SHP77 treated with DMSO at 0.1 percent for 48 hours (cell line): ENCODE measurements at places on chromosomes 7 and 10.
A peak's percentile ranks its signal among the peaks of the same experiment; 100 is the strongest.

DNA sequence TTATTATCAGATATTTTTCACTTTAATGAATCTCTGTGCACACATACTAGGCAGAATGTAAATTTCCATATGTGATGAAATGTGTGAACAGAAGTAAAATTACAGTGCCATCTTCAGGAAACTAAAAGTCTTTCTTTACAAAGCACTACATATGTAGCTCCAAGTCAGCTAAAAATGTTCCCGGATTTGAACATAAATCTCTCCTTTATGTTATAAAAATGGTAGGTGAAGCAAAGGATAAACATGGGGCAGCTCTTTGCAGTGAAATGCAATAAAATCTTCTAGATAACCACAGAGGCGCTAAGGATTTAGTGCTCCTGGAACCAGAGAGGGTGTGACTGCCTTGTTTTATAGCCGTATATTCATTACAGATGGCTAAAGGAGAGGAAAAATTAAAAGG is 104.9 kb upstream of the C7orf33 start:
- no peak for DNase-seq

GRCh38 chr10:16441173-16441840 is 4.5 kb downstream of the PTER start:
- DNase-seq = no peak

DNA sequence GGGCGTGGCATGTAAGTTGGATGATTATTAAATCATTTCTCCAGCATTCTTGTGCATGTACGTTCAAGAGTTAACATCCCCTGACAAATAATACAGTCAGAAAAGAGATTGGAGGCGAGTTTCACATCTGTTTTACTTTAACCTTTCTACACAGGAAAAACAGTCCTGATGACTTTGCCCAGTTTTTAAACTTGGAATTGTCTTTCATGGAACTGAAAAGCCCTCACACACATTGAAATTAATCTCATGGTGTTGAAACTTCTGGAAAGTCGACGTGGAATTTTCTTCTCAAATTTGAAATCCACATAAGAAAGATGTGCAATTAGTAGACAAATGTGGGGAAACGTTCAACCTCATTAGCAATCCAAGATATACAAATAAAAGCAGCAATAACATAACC is 31.2 kb upstream of the ZNF438 start:
- DNase-seq = no peak

DNA sequence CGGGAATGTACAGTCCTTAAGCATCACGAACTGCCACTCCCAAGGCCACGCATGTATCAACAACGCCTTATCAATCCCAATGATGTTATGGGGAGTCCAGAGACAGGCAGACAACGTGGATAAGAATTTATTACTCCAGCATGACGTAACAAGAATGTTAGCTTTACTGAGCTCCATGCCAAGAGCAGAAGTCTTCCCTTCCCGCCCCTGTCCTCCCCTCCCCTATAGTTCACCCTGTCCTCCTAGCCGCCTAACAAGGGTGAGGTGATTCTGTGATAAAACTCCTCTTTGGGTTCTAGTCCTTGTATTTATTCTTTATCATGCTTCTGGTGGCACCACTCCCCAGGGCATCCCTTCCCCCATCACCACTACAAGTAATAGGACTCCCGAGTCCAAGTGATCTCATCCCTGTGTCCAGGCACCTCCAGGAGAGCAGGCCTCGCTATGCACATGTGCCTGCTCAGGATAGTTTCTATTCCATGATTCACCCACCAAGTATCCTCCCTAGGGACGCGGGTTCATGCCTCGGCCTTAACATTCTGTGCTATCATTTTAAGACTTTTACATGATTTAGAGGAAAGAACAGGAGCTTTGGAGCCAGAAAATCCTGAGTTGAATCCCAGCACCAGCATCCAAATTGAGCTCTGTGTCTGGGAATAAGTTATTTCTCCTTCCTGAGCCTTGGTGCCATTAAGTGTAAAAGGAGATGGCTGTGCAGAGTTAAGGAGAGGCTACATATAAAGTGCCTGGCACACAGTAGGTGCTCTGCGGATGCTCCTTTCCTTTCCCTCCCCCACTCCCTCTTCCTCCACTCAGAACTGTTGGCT is 15.4 kb downstream of the GSDME start:
- DNase-seq = no peak

DNA sequence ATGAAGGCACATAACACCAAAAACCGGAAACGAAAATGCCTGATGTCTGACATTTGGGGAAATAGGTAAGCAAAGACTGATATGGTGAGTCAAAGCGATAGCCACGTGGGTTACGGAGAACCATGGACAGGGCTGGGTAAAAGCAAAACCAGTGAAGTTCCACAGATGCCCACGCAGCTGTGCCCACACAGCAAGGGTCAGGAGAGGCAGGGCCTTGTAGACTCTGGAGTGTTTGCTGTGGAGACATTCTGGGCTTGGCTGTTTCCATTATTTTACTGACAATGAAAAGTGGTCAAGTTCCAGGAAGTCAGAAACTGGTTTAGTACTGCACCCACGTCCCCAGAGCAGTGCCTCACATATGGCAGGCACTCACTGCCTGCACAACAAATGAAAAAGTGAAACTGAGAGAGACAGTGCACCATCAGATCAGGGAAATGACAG is 148.7 kb downstream of the ZMYND11 start:
- no peak for DNase-seq

GRCh38 chr10:71840958-71841335 is 10.1 kb downstream of the PSAP start:
- DNase-seq = no peak

DNA sequence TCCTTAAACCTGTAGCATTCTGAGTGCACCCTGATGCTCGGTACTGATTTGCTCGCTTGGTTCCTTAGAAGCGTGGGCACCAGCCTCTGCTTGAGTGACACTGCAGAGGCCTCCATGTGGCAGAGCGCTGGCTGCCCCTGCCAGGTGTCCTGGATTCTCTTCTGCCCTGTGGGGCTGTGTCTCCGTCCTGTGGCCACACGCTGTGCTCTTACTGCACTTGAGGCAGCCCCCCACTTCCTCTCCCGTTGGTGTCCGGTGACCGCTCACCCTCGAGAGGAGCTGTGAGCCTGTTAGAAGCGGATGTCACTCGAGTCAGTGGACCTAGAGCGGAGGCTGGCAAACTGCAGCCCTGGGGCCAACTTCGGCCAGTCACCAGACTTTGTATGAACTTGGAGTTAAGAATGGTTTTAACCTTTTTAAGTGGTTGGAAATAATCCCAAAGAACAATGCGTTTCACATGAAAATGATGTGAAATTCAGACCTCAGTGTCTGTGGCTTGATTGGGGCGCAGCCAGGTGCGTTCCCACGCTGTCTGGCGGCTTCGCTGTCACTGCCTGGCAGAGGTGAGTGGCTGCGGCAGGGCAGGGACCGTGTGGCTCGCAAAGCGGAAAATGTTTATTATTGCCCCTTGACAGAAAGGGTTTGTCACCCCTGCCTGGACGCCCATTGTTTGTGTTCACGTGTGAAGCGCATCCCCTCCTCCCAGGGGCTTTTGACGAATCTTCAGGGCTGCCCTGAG is 114.6 kb downstream of the CYTH3 start:
- no peak for DNase-seq

DNA sequence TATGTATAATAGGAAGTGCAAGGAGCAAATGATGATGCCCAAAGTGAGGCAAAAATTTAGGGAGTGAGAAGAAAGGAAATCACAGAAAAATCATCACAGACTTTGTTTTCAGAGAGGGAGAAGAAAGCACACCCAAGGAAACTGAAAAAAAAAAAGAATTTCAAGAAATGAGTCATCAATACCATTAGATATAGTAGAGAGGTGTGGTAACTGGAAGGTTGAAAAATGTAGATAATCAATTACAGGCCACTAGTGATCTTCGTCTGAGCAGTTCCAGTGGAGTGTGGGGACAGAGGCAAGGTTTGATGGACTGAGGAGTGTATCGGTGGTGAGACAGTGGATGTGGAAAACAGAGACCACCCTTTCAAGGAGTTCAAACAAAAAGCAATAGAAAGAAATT is 31.7 kb downstream of the ASB4 start:
- no peak for DNase-seq

DNA sequence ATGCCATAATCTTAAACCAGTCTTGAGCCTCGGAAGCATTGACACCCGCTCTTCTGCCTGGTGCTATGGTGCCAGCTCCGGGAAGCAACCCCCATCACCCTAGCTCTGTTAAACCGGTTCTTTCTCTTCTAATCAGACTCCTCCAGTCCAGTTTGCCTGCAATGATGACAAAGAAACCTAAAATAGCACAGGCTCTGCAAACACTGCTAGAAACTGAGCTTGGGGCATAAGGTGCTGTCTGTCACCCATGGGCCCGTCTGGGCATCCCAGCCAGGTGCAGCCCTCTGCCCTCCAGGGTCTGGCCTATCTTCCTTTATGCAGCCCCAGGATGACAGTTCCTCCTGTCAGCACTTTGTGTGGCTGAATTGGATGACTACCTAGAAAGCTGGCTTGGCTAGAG is 14.2 kb upstream of the CAMK2G start:
- no peak for DNase-seq

DNA sequence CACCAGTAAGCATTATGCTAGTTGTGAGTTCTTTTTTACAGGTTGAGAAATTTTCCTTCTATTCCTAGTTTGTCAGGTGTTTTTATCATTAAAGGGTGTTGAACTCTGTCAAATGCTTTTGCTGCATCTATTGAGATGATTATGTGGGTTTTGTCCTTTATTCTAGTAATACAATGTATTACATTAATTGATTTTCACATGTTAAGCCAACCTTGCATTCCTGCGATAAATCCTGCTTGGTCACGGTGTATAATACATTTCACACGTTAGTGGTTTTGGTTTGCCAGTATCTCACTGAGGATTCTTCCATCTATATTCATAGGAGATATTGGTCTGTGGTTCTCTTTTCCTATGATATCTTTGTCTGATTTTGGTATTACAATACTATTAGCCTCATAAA is 136.0 kb downstream of the UBE2H start:
- DNase-seq = no peak

- DNase-seq = no peak
These were observed 287.3 kb downstream of the RPS24 start for GRCh38 chr10:78321000-78321399.

GRCh38 chr10:92278996-92279696 is 11.7 kb downstream of the CPEB3 start:
- DNase-seq = no peak

DNA sequence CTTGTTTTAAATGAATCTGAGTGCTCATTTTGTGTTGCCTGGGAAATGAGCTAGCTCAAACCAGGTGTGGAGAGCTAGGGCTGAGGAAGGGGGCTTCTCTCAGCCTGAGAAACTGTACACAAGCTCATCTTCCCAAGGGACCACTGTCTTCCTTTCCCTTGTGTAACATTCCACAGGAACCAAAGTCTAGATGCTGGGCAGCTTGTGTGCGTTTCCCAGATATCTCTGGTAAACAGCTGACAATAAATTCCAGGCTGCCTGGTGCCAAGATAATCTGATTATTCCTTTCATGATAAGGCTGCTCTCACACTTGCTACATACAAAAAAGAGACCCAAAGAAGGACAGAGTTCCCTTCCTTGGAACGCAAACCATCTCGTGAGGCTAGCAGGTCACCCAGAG is 33.1 kb upstream of the MKLN1 start:
- no peak for DNase-seq

DNA sequence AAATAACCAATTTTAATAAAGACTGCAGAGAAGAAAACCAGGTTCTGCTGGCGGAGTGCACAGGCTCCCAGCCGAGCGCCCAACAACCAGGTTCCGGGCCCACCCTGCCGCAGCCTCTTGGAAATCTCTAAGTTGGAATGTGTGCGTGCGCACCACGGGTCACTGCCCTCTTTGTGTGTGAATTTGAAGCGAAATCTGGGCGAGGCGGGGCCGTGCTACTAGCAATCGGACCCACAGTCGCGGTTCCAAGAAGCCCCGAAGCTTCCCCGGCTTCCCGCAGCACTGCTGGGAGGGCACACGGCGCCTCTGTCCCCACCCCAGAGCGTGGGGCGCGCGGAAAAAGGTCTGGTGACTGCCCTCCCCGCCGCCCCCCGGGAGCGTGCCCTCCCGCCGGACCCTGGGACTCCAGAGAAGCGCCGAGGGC is 666 bp upstream of the MAP3K8 start:
- no peak for DNase-seq

DNA sequence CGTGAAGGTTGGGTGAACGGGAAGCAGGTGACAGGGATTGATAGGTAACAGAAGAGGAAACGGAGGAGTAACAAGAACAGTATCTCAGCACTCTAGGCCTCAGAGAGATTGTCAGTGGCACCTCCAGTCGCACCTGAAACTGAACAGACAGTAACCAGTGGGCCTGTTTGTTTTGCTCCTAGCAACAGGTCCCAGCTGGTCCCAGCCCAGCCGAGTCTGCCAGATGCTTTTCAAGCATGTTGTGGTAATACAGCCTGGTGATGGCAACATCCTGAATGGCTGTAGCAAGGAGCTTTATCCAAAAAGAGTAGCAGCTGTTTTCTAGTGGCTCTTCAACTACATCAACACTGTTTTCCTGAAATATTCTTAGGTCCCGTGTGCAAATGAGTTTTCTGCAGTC is 4.7 kb downstream of the CACNB2 start:
- peak; percentile 38 for DNase-seq

GRCh38 chr10:107443326-107443725 is 278.8 kb upstream of the SORCS1 start:
- no peak for DNase-seq

GRCh38 chr7:94324380-94325121 is 70.1 kb upstream of the COL1A2 start:
- no peak for DNase-seq

DNA sequence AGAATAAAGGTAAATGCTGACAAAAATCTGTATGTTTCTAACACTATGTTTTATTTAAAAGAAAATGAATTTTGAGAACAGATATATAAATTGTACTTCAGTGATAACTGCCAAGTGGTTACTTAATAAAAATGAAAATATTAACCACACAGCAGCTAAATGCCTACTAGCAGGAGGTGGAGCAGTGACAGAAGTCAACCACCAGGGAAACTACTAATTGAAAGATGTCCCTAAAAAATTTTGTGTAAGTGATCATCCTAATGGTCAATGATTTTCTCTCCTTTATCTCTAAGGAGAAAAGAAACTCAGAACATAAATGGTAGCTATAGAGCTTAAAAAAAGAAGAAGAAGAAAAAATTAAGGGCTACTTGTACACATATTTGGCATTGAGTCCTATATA is 22.9 kb downstream of the WNT16 start:
- DNase-seq = no peak

GRCh38 chr10:52903397-52903938 is 130.9 kb upstream of the MBL2 start:
- no peak for DNase-seq

DNA sequence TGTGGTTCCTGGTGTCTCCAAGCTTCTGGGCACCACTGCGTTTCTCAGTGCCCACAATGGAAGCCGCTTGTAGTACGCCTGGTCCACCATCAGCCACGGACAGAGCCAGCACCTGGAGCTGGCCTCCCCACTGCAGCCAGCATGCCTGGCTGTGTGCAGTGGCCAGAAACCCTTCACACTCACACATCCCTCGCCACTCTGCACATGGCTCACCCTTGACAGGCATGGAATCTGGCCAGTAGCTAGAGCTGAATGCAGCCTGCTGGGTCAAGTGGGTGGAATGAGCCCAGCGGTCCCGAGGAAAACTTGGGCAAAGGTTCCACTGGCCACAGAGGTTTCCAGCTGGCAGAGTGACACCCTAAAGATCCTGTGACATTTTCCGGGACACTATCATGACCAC is 146.0 kb upstream of the ADO start:
- no peak for DNase-seq

- no peak for DNase-seq
These were observed 23.4 kb upstream of the FEZF1 start for GRCh38 chr7:122327969-122328368.
